ENCODE measurements at places on chromosomes 4 and X. TPM values are rescaled to one million over a fixed set of nuclear protein-coding genes. Genes with fewer than 3 reads are reported as not detected.

The TECRL gene
- 14.9 TPM for total RNA-seq

DNA sequence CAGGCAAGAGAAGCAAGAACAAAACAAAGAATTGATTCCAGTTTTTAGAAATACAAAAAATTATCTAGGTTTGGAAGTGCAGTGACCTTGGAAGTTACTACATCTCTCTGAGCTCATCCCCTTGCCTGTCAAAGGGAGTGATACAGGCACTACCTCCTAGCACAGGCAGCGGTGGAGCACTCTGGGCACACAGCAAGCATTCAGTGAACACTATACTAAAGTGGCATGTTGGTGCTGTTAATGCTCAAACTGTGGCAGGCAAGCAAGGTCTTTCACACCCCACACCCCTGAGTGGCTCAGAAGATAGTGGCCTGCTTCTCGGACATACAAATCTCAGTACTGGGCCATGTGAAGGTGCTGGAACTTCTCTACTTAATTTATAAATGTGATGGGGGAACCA is 51.2 kb downstream of the DRD5 start:
- DNase-seq = no peak

GRCh38 chr4:21716531-21716930 is 232.0 kb downstream of the KCNIP4 start:
- DNase-seq = no peak

The MAGED4B gene
- total RNA-seq = 20.5 TPM

The KIAA1210 gene
- total RNA-seq = 0.24 TPM

DNA sequence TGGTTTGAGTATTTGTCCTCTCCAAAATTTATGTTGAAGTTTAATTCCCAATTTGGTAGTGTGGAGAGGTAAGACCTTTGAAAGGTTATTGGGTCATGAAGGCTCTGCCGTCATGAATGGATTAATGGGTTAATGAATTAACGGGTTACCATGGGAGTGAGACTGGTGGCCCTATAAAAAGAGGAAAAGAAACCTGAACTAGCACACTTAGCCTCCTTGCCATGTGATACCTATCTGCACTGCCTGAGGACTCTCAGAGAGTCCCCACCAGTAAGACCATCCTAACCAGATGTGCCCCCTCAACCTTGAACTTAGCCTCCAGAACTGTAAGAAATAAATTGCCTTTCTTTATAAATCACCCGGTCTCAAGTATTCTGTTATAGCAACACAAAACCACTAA is 39.3 kb downstream of the PAGE1 start:
- no peak for DNase-seq

- DNase-seq = no peak
Observed at GRCh38 chrX:24243692-24244091, 70.2 kb downstream of the SUPT20HL2 start.

DNA sequence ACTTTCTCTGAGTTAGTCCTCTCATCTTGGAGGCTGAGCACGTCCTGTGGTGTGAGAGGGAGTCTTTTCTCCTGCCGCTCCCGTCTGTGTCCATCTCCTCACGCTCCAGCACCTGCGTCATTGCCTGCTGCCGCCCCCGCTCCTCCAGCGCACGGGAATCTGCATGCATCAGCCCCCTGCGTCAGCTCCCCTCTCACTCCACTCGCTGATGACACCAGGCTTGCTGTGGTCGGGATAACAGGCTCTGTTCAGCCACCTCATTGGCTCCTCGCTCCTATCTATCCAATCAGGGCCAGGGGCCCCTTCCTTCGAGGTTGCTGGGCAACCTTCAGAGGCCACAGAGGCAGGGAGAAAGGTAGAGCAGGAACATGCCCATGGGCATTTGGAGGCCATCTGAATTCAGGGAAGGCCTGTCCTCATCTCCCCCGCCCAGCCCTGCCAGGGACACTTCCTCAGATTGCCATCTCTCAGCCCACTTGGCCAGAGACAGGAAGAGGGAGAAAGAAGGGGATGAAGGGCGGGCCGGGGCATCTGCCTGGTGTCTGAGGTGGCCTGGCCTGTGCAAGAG is 9.3 kb downstream of the ZNF185 start:
- DNase-seq = peak; percentile 56

DNA sequence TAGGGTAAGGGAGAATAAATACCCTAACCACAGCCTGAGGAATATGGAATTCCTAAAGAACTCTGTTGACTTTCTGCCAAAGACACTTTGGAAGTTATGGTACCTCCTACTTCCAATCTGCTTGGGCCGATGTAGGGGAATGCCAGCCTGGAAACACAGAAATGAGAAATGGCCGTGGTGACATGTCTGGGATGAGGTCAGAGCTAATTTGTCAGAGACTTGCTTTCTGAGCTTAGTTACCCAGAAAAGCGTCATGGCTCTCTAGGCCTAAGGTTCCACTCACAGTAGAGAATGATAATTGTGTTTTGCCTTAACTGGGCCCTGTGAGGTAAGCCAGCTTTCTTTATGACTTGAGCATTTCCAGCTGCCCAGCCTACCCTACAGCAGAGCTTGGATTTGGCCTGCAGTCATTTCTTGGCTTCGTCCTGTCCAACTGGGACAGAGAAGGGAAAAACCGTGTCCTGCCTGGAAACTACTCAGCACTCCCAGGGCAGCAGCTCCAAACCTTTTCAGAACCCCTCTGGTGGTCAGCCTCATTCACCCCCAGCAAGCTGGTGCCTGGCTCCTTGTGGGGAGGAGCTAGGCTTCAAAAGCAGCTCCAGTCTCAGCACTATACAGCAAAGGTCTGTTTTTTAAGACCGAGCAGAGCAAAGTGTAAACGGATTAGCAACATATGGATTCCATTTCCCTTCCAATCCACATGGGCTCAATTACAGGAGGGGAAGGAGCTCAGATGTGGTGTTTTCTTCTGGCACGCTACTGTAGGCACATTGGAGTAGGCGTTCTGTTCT is 92.3 kb downstream of the RLIM start:
- peak; percentile 63 for DNase-seq

The UNC5C gene
- 4.6 TPM for total RNA-seq

The RTL3 gene
- total RNA-seq = 0.24 TPM

Measured in umbilical cord (tissue), 2 donors.